Activated CD8-positive, alpha-beta memory T cell treated with anti-CD3 and anti-CD28 coated beads for 1 hour (primary cell): ENCODE measurements at places on chromosomes 1 and 21.

- no peak for DNase-seq
Observed at GRCh38 chr1:227662933-227663332, 72.2 kb downstream of the JMJD4 start.

DNA sequence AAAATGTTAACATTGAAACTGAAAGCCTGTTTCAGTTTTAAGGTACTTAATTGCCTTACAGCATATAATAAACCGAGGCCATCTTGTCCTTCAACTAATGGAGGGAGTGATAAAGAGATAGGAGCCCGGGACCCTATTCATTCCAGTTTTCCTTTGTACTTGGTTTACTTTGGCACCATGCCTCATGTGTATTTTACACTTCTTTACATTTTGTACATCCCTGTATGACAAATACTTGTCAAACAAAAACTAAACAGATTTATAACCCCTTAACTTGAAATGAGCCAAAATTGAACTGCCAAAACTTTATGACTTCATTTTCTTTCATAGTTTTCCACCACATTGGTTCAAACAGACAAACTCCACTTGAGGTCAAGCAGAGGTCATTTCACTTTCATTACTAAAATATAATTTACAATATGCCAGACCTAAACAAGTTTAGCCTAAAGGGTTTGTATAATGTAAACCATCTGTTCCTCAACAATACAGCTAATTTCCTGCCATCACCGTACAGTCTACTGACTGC is 30.9 kb upstream of the UBE2U start:
- DNase-seq: no peak

DNA sequence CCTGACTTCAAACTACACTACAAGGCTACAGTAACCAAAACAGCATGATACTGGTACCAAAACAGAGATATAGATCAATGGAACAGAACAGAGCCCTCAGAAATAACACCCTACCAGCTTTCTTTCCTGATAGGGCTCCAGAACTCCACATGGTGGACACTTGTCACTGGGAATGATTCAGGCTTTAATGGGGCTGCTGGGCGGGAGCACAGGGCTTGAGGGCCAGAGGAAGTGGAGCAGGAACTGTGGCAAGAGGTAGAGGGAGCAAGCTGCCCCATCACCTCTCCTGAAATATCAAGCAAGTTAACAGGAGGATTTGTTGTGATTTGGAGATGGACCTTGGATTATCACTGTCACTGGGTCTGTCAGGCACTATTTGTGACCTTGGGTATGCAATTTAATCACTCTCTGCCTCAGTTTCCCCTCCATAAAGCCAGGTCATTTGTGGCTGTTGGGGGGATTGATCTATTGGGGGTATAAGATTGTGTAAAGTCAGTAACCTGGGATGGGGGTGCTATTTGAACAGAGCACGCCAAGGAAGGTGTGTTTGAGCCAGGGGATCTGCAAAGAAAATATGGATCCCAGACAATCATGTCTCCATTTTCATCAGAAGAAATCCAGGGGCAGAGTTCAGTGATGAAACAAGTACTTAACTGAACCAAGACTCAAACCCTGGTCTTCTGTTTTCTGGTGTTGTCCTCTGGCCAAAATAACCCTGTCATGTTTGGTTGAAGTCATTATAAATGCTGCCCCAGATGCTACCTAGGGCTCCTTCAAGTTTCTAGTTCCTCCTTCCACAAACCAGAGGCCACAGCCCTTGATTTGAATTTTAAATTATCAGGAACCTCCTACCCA is 25.2 kb downstream of the ETS2 start:
- no peak for DNase-seq

- DNase-seq: no peak
Observed at GRCh38 chr1:232367293-232367692, 262.6 kb downstream of the SIPA1L2 start.

DNA sequence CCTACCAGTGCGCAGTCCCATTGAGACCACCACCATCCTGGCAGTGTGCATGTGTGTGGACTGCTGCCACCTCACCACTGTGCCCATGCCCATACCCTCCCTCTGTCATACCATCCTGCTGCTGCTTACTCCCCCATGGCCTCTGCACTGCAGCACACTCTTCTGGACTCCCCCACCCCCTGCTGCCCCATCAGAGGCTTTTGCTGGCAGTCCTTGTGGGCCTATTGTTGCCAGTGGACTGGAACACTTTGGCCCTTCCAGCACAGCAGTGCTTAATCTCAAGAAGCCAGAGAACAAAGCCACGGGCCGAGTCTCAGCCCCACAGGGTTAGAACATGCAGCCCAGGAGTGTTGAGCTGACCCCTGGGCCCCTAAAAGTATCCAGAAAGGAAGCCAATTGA is 41.9 kb upstream of the IVNS1ABP start:
- no peak for DNase-seq

GRCh38 chr1:149879556-149879955 is 19.8 kb upstream of the BOLA1 start:
- no peak for DNase-seq

- DNase-seq: no peak
Observed at GRCh38 chr1:5649795-5650194, 342.4 kb downstream of the NPHP4 start.

GRCh38 chr1:50342525-50342924 is 80.7 kb downstream of the DMRTA2 start:
- no peak for DNase-seq

GRCh38 chr21:29499734-29500343 is 201.1 kb downstream of the BACH1 start:
- no peak for DNase-seq

GRCh38 chr1:232962761-232963745 is 12.6 kb downstream of the NTPCR start:
- DNase-seq: no peak

DNA sequence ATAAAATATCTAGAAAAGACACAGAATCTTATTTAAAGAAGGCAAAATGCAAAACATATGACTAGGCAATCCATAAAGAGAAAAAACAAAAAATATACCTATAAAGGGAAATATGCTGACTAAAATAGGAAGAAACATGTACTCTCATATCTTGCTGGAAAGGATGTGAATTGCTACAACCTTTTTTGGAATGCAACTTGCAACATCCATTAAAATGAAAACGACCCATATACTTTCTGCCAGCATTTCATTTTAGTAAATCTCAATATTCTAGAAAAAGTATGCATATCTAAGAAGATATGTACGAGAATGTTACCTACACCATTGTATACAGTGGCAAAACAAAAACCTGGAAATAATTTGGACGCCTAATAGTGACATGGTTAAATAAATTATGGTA is 56.6 kb downstream of the EDEM3 start:
- DNase-seq: no peak

DNA sequence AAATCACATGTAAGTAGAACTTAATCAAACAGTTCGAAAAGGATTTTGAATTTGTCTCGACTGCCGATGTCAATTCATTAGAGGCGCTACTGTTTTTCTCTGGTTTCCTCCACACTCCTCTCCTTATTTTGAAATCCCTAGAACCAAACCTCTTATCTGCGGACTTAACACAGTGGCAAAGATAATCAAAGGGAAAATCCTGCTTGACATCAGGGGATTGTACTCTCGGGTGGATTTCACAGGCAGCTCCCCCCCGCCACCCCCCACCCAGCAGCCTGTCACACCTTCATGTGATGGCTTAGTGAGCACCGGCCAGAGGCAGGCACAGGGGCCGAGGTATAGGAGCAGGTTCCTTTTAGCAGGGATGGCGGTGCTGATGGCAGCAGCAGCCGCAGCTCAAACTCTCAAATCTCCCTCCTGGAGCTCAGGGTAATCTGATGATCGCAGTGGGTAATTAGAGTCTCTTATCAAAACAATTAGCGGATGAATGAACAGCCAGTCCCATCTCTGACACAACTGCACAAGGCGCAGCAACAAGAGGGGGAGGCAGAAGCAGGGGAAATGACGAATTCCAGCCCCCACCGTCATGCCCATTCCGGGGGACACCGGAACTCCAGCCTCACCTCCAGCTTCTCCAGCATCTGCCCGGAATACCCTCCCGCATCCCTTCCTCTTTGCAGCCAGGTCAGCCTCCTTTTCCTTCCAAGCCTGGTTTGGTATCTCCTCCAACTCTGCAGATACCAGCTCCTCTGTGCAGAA is 80.3 kb downstream of the SSBP3 start:
- DNase-seq: no peak

GRCh38 chr1:106875622-106876021 is 180.9 kb upstream of the PRMT6 start:
- no peak for DNase-seq

GRCh38 chr1:217431395-217431794 is 199.5 kb downstream of the GPATCH2 start:
- DNase-seq: no peak

GRCh38 chr1:166511761-166512160 is 327.5 kb upstream of the POGK start:
- DNase-seq: no peak

DNA sequence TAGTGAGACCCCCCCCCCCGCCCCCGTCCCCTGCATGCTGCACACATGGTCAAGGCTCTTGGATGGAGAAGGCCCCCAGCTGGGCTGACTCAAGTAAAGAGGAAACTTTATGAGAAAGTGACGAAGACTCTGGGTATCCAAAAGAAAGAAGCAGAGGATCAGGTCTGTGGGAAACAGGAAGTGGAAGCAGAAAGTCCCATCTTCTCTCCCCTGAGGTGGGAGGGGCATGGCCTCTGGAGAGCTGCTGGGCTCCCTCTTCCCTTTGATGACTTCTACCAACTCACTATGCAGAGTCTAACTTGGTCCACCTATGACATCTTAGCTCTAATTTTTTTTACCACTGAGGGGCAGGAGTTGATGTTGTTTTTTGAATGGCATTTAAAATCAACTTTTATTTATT is 42.7 kb upstream of the LIN9 start:
- DNase-seq: no peak

DNA sequence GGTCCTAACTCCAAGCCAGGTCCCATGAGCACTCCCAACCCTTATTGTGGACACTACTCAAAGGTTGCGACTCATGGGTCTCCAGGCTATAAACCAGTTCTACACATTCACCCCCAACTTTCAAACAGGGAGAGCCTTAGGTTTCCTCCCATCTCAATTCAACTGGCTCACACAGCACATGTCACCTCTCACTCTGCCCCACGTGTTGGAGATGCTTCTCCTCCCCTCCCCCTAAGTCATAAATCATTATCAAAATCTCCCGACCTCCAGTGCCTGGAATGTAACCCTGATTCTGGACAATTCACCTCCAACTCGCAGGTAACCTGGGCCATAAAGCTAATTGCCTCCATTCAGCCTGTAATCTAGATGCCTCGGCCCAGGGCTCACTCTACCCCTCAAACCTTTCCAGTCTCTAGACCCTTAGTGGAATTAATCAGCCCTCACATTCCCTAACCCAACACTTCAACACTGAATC is 595 bp downstream of the AK2 start:
- DNase-seq: no peak

GRCh38 chr21:44982558-44983250 is 42.9 kb downstream of the SLX9 start:
- DNase-seq: no peak

- DNase-seq: no peak
Observed at GRCh38 chr1:226378071-226378470, 29.8 kb downstream of the PARP1 start.

- DNase-seq: no peak
Observed at GRCh38 chr1:169327875-169328274, 39.7 kb downstream of the NME7 start.

GRCh38 chr1:160521554-160521953 is 1.5 kb downstream of the SLAMF6 start:
- DNase-seq: no peak

DNA sequence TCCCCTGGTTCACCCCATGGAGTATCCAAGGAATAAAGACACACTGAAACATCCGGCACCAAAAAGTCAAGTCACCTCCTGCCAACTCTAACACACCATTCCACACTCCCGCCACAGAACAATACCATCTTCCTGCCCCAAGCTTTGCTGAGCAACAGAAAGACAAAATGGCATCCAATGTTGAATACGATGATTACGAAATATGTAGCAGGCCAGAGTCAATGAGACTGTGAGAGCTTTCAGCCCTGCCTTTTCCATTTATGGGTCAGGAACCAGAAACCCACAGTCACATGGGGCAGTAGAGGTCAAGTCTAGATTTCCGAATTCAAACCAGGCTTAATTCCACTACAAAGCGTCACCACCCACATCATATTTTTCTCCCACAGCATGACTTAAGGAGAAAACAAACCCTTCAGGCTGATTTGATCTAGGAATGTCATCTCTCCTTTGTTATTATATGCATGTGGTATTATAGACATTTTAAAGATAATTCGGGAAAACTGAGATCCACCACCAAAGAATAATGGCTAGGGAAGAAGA is 249.8 kb downstream of the SETD4 start:
- DNase-seq: no peak

GRCh38 chr1:88661188-88661587 is 22.9 kb upstream of the PKN2 start:
- no peak for DNase-seq

DNA sequence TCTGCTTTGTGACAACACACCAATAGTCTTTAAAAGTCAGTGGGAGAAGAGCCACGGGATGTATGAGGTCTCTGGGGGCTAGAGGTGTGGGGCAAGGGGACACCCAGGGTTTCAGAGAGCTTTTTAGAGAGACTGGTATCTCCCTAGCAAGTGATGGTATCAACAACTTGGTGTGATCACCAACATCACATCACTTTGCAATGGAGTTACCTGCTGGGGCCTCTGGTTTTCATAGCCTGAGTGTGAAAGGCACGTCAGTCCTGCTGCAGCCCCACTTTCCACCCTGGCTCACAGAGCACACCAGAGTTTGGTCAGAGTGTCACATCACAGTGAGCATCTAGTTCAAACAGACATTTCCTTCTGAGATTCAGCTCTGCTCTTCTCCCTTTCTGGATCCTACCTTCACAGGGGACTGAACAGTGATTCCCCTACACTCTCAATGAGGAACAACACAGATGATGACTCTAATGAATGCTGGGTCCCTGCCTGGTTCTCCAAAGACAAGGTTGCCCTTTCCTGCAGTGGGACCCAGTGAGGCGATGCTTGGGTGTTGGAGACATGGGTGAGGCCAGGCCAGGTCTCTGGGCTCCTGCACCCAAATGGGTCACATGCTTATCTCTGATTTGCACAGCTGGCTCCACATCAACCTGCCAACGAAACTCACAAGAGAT is 2.0 kb upstream of the MAN1C1 start:
- DNase-seq: no peak

DNA sequence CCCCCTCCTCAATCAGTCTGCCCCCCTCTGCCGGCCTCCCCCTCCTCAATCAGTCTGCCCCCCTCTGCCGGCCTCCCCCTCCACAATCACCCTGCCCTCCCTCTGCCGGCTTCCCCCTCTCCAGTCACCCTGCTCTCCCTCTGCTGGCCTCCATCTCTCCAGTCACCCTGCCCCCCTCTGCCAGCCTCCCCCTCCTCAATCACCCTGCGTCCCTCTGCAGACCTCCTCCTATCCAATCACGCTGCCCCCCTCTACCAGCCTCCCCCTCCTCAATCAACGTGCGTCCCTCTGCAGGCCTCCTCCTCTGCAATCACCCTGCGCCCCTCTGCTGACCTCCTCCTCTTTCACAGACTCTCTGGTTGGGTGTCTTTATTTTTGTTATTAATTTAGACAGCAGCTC is 11.5 kb upstream of the C1orf198 start:
- DNase-seq: no peak

DNA sequence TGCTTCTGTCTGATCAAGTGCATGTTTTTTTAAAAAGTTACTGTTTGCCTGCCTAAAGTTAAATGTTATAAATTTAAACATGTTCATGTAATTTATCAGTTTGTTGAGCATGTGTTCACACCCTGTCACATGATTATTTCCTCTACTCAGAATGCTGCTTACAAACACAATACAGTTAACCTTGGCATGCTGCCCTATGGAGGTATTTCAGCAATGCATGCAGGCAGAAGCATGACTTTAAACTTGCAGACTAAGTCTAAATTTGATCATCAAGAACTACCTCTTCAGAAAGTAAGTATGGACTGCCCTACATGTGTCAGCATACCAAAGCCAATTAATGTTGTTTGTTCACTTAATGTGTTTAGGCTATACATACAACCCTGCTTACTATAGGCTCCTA is 161.6 kb downstream of the LRRC40 start:
- no peak for DNase-seq
